Suppressor macrophage treated with lipopolysaccharide for 1 hour (primary cell): ENCODE measurements at places on chromosomes 1 and 21.
A peak's percentile ranks its signal among the peaks of the same experiment; 100 is the strongest.

GRCh38 chr1:160860840-160861505, 1.7 kb downstream of the CD244 start:
- no peak for DNase-seq

- DNase-seq = no peak
These were observed 81.4 kb downstream of the ESRRG start for GRCh38 chr1:216641669-216642460.

- DNase-seq = no peak
These were observed 97.7 kb downstream of the AJAP1 start for GRCh38 chr1:4752059-4752458.

DNA sequence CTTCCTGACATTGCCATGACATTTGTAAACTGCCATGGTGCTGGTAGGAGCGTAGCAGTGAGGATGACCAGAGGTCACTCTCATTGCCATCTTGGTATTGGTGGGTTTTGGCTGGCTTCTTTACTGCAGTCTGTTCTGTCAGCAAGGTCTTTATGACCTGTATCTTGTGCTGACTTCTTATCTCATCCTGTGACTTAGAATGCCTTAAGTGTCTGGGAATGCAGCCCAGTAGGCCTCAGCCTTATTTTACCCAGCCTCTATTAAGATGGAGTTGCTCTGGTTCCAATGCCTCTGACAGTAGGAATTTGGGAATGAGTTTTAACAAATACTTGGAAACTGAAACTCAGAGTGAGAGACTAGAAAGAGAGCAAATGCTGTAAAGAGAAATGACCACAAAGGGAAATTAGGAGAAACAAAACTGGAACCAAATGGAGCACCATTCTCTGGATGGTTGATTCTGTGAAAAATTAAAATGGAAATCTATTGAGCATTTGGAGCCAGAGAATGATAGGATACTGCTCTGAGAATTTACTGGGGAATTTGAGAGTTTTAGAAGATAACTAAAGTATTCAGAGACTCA, 50.1 kb upstream of the RHOU start:
- DNase-seq = peak; percentile 14

DNA sequence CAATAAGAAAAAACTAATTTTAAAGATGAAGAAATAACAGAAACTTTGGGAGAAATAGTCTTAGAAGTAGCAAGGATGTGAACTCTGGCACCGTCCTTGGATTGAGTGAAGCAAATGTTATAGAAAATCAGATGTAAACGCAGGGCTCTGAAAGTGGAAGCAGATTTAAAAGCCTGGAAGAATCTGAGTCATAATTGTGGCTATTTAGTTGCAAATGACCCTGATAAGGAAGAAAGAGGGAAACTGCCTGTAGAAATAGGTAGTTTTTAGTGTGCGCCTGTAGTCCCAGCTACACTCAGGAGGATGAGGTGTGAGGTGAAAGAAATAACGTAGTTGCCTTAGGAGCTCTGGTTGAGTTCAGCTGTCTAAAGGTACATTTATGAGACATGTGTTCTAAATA, 101.0 kb downstream of the NGF start:
- no peak for DNase-seq

GRCh38 chr1:200453553-200453905, 43.7 kb upstream of the ZNF281 start:
- DNase-seq = no peak

DNA sequence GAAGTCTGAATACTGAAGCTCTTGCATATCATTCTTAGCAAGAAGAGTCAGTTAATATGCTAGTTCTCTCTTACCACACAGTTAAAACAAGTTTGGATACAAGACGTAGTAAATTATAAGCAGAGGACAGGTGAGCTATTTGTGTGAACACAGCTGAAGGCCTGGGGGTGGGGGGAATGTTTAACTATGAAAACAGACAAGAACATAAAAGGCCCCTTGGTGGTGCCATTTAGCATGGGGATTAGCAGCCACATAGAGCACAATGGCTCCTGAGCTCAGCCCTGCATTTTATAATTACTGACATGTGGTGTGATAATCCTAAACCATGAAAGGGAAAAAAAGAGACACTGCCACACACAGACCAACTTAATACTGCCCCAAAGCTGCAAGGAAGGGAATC, 94.8 kb downstream of the TGFBR3 start:
- no peak for DNase-seq

GRCh38 chr1:237416924-237417655, 375.1 kb downstream of the RYR2 start:
- no peak for DNase-seq
